ENCODE measurements at places on chromosomes 2 and 18. TPM values are rescaled to one million over a fixed set of nuclear protein-coding genes. Genes with fewer than 3 reads are reported as not detected.
A peak's percentile ranks its signal among the peaks of the same experiment; 100 is the strongest.

COL6A3 gene
- polyA plus RNA-seq, result 178 TPM

DNA sequence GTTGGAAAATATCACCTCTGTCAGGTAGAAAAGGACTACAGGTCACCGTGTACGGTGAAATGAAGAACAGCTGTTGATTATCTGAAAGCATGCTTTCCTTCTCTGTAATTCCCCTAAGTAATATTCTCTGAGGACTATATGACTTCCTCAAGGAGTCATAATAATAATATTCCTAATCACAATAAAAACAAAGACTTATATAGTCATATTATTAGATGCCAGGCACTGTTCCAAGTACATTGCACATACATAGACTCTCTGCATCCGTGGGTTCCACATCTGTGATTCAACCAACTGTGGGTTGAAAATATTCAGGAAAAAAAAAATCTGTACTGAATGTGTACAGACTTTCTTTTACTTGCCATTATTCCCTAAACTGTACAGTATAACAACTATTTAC lies 512.4 kb upstream of the ID2 start:
- DNase-seq, result no peak

RAB12 gene
- 46.4 TPM for polyA plus RNA-seq

DNA sequence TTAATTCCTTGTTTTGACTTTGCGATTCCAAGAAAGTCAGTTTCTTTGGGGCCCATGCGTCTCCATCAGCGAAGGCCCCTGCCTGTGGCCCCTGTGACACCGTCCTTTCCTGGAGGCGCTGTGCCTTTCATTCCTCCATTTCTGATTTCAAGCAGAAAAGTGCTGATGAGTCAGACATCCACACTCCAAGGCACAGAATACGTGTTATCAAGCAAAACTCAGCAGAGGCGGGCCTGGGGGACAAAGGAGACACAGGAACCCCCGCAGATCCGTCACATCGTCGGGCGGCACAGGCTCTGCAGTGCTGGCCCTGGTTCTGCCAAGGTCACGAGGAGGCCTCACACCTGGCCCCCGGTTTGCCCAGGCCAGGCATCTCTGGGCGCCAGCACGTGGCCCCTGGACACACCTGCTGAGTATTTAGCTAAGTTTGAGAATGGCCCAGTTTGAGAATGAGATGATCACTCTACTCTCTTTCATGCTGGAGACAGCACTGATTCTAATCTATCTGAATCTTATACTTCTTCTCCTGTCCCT lies 7.2 kb upstream of the SALL3 start:
- DNase-seq, result no peak

DNA sequence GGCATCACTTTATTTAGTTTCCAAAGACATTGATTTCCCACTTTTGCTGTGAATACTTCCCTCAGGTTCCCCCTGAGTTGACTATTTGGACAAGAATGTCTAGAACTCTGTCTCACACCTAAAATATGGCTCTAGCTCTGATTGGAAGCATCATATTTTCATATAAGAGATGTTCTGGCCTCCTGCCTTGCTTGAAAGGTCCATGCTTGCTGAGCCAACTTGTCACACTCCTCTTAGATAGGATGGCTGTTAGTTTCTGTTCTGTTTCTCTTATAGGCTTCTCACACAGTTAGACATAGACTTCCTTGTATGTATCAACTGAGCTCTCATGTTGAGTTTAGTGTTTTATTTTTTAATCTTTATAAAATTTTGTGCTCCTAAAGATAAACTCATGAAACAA lies 87.1 kb downstream of the CNTNAP5 start:
- no peak for DNase-seq

DNA sequence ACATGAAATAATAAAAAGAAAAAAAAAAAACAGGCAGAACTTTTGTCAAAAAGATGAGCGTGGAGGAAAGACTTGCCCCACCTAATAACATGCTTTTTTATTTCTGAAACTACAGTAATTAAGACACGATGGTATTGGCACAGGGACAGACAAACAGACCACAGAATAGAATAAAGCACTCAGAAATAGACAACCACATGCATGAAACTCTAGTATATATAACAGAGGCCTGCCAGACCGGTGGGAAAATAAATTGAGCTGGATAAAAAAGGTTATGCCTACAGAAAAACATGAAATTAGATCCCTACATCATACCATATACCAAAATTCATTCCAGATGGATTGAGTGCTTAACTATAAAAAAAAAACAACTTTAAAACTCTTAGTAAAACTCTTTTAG lies 163.1 kb downstream of the NRP2 start:
- DNase-seq, result no peak

DNA sequence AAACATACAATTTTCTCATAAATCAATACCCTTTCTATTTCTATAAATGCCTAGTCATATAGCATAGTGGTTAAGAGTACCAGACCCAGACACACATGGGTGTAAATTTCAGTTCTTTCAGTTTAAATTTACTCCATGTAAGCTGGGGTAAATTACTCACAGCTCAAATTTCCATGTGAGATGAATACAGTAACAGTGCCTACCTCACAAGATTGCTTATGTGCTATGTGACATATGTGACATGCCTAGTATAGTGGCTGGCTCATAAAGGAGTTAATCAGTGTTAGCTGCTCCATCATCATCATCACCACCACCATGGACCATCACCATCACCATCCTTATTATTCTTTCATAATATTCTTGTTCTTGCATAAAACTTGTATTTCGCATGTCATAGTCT lies 61.6 kb upstream of the CD302 start:
- DNase-seq, result no peak

GRCh38 chr18:74291472-74291770 lies 342 bp downstream of the CYB5A start:
- DNase-seq, result no peak

- no peak for DNase-seq
Measured at GRCh38 chr18:45833846-45834245, 8.4 kb downstream of the SIGLEC15 start.

- DNase-seq, result no peak
Measured at GRCh38 chr18:48800876-48801727, 149.7 kb downstream of the SMAD7 start.

- DNase-seq, result no peak
Measured at GRCh38 chr18:22387787-22388186, 29.9 kb downstream of the CTAGE1 start.

- DNase-seq, result no peak
Measured at GRCh38 chr2:200756618-200757321, 54.9 kb upstream of the BZW1 start.

CPLX4 gene
- not detected for polyA plus RNA-seq

DNA sequence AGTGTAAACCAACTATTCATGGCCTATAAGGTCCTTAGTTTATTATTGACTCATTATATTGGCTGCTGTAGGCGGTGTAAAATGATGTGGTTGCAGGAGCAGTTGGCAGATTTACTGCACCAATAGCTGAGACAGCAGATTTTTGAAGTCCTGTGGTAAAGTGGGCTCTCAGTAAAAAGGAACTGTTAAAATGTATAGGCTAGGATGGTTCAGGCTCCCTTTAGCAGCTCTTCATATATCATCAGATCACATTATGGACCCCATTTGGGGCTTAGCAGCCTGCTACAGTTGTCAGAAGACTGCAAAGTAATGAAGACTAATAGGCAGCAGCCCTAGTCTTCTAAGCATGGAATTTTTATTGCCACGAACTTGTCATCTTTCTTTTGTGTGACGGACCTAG lies 27.8 kb downstream of the MTX2 start:
- DNase-seq, result no peak

DNA sequence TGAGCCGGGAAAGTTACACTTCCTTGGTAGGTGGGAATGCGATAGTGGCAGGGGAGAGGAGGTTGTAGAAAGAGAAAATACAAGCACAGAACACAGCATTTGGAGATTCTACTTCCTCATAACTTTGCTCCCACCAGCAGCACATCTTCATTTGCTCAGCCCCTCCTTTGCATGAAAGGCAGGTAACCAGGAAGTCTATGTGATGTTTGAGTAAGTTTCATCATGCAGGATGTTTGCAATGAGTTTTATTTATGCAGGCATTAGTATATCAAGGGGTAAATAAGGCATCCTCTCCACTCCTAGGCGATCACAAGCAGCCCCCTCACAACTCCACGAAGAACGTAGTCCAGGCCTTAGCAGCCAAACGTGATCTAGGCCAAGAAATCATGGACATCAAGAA lies 5.0 kb downstream of the RNF152 start:
- DNase-seq, result no peak

GRCh38 chr2:3197308-3197707 lies 180.3 kb downstream of the EIPR1 start:
- no peak for DNase-seq

ST8SIA3 gene
- not detected for polyA plus RNA-seq

DNA sequence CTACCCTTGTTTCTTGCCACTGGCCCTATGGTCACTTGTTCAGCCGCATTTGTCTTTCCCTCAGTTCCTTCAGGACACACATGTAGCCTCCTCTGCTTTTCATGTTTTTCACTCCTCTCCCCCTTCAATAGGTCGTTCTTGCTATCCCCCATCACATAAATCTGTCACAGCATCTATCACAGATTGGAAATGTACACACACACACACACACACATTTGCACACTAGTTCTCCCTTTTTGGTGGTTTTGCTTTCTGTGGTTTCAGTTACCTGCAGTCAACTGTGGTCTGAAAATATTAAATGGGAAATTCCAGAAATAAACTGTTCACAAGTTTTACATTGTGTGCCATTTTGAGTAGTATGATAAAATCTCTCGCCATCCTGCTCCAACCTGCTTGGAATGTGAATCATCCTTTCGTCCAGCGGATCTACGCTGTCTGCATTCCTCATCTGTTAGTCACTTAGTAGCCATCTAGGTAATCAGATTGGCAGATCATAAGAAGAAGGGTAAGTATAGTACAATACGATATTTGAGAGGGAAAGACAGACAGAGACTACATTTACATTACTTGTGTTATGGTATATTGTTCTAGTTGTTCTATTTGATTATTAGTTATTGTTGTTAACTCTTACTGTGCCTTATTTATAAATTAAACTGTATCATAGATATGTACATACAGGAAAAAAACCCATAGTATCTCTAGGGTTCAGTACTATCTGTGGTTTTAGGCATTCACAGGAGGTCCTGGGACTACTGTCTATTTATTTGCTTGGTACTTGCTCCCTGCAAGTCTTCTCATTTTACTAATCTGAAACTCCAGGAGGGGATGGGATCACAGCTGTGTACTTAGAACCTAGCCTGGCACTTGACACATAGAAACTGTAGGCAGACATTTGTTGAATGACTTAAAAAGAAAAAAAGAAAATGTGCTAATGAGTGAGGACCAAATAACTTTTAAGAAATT lies 86.1 kb upstream of the PNPT1 start:
- no peak for DNase-seq

HOXD11 gene
- polyA plus RNA-seq, result not detected

SMYD5 gene
- polyA plus RNA-seq, result 32.5 TPM

AQP12B gene
- polyA plus RNA-seq, result 1.1 TPM

GRCh38 chr2:44934983-44935728 lies 6.3 kb upstream of the SIX3 start:
- no peak for DNase-seq

SLC5A7 gene
- polyA plus RNA-seq, result 0.09 TPM

DNA sequence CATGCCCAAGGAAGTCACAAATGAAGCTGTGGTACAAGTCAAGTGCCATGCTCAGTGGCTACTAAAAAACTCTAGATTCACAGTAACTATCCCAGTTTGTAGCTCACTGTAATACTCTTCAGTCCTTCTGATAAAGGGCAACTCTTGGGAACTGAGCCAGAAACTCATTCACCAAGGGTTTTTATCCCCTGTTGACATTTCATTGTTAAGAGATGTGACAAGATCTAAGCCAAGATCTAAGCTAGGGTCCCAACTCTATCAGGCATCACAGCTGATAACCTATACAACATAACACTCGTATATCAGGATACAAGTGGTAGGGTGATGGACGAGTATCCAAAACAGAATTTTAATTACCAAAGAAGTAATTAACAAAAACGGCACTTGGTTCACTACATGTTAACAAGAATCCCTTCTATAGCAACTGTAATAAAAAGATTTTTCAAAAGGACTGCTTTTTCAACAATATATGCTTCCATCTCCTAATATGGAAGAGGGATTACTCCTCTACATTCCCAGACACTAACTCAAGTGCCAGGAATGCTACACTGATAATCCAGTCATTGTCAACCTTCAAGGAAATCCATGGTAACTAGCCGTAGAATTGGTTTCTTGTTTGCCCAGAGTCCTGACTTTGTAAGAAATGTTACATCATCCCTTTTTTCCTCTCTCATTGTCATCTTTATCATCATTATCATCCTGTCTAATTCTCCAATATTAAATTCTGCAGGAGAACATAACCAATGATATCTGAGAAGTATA lies 111.7 kb downstream of the CDH2 start:
- no peak for DNase-seq

NEU2 gene
- not detected for polyA plus RNA-seq

- no peak for DNase-seq
Measured at GRCh38 chr18:6205706-6206105, 209.0 kb downstream of the L3MBTL4 start.

DNA sequence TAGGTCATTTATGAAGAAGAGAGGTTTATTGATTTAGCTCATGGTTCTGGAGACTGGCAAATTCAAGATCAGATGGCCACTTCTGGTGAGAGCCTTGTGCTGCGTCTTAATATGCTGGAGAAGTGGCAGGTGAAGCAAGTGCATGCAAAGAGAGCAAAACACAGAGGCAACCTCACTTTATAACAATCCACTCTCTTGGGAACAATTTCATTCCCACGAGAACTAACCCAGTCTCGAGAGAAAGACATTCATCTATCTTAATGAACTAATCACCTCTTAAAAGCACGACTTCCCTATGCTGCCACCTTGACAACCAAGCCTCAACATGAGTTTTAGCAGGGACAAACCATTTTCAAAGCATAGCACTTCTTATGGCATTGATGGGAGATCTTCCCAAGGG lies 186.5 kb upstream of the RASGRP3 start:
- no peak for DNase-seq

GRB14 gene
- polyA plus RNA-seq, result 1.3 TPM

DNA sequence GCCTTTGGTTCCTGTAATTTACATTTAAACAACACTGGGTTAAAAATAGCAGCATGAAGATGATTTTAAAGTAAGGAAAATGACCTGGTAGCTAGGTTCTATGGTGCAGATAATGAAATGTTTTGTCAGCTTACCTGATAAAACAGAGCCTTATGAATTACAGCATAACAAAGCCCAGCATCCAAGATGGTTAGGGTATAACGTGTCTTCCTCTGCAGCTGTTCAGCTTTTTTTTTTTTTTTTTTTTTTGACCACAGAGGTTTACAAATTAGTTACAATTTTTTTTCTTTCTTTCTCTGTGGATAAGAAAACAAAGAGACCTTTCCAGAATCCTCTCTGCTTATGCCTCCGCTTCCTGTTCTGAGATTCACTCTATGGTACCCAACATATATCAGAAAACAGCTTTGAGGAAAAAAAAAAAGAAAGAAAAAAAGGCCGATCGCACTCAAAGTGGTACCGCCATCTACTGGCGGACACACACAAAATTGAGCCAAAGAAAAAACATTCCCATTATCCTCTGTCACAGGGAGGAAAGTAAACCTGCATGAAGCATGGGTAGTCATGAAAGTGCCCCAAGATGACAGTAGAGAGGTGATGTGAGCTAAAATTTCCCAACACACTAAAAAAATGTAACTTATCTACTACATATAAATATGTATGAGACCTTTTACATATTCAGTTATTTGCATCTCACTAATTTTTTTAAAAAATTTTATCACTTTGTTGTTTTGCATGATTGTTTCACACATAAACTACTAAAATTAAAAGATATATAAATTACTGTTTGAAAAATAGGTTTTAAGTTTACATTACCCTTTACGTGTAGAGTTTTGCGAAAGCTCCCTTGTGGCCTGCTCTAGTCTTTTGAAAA lies at the start of gene SCN3A:
TSS of gene SCN3A (minus strand) at position 362 of the 871 bp plus-strand sequence. CDS start 27,656 bp downstream, outside the sequence.
- peak; percentile 14 for DNase-seq

All from forelimb muscle (tissue), 1 donor.